D341Med (cell line): ENCODE measurements at places on chromosomes 4 and X.

- no peak for DNase-seq
Observed at GRCh38 chrX:41258871-41259270, 75.1 kb upstream of the DDX3X start.

GRCh38 chr4:32745351-32745750 is 2025.2 kb downstream of the PCDH7 start:
- no peak for DNase-seq

DNA sequence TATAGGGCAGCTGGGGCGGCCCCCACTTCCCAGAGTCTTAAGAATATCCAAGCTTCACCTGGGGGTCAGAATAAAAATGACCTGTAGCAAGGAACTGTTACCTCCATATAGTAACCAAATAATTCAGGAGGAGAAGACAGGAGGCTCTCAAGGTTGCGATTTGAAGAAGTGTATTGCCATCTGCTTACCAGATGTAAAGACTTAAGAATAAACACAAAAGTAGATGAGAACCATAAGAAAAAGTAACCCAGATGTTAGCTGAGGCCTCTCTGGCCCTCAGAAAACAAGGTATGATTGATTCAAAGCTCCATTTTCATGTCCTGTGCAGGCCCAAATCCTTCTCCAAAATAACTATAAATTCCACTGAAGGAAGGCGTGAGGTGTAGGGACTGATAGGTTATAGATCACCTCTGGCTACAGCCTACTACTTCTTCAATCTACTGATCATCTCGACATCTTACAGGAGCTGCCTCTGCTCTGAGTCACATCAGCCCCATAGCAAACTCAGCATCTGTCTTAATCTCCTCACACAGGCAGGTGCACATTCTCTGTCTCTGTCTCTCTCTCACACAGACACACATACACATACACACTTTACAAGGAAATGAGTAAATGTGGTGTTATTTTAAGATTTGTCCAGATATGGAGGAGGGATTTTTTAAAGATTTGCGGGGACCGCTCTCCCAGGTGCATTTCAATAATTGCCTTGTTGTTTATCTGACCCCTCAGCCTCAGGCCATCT is 193.9 kb upstream of the EDNRA start:
- DNase-seq: no peak

GRCh38 chr4:64384237-64385203 is 24.7 kb downstream of the TECRL start:
- DNase-seq: no peak

DNA sequence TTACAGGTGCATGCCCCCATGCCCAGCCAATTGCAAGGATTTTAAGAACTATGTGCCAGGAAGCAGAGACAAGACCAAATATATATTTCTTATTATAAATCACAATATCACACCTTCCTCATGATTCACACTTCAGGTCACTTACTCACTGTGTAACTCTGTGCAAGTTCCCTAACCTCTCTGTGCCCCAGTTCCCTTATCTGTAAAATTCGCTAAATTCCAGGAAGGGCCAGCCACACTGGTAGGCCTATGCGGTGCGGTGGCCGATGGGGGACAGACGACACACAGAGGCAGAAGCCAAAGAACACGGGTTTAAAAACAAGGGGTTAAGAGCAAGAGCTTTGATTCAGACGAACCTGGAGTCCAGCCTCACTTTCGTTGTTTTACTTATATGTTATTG is 2.8 kb downstream of the TRIM2 start:
- DNase-seq: no peak

DNA sequence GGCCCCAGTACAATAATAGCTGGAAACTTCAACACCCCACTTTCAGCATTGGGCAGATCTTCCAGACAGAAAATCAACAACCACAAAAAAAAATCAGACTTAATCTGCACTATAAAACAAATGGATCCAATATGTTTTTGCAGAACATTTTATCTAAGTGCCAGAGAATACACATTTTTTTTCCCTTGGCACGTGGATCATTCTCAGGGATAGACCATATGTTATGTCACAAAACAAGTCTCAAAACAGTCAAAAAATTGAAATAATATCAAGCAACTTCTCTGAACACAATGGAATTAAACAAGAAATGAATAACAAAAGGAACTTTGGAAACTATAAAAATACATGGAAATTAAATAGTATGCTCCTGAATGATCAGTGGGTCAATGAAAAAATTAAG is 576.3 kb downstream of the PCDH19 start:
- no peak for DNase-seq

DNA sequence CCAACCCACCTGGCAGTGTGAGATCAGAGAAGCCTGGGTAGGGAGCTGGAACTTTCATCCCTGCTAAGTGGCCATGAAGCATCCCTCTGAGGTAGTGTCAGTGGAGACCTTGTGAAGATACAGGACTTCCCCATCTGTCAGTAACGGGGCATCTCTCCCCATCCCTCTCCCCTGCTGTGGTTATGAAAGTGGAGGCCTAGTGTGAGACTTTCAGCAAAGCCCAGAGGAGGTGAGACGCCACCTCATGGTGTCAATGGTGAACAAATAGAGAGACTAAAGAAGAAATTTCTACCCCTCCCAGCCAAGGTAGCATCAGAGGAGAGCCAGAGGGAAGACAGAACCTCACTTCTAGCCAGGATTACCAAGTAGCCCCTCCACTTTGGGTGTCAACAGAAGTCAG is 150.2 kb downstream of the VEGFC start:
- no peak for DNase-seq

GRCh38 chr4:186191200-186192065 is at the start of gene CYP4V2:
CYP4V2 (plus strand) TSS chr4:186191567; CDS start chr4:186191824, 257 bp downstream.
- peak; percentile 90 for DNase-seq

DNA sequence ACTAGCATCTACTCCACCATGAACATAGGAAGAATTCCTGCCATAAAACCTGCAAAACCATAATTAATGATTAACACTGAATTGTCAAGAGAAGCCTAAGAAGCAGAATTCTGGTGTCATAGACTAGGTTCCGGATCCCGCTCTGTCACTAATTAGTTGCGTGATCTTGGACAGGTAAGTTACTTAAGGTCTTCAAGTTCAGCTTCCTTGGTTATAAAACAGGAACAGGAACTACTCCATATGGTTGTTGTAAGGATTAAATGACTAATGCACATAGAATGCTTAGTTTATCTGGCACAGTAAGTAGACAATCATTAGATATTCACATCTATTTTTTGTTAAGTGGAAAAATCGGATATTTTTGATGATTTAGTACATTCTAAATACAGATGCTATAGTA is 14.3 kb downstream of the G3BP2 start:
- no peak for DNase-seq

DNA sequence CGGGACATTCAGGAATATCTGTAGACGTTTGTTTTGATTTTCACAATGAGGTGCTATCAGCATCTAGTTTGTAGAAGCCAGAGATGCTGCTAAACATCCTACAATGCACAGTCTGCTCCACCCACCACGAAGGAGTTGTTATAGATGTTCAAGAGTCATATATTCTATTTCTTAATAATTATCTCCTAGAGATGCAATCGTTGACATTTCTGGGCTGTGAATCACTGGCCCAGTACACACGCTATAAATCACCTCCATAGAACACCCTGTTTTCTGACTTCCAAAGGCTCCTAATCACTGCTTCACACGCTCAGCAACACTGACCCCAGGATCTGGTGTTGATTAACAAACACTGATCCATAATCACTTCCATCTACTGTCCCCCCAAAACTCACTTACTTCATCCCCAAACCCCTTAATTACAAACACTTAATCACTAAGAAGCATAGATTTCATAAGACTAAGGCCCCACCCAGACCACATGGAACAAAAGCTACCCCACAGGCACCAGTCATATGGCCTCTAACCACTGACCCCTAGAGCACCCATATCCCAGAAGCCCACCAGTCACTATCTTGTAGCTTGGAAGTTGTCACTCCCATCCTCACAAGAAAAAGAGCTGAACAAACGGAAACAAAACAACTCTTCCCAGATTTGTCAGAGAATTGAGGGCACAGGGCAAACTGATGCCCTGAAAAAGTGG is 31.7 kb upstream of the ZNF41 start:
- DNase-seq: no peak

DNA sequence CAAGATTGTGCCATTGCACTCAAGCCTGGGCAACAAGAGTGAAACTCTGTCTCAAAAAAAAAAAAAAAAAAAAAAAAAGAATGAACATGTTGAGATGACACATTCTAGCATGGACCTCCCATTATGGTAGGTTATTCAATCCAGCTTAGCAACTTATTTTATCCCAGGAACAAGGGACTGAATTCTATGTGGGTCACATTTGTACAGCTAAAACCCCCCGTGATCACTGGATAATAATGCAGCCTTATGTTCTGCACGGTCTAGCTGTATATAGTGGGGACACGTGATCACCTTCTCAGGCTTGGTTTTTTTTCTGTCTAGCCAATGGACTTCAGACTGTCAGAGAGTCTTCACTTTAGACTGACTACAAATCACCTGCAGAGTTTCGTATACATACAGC is 115.2 kb upstream of the FRG1 start:
- DNase-seq: no peak

- no peak for DNase-seq
Observed at GRCh38 chrX:17174671-17175070, 200.3 kb upstream of the NHS start.

DNA sequence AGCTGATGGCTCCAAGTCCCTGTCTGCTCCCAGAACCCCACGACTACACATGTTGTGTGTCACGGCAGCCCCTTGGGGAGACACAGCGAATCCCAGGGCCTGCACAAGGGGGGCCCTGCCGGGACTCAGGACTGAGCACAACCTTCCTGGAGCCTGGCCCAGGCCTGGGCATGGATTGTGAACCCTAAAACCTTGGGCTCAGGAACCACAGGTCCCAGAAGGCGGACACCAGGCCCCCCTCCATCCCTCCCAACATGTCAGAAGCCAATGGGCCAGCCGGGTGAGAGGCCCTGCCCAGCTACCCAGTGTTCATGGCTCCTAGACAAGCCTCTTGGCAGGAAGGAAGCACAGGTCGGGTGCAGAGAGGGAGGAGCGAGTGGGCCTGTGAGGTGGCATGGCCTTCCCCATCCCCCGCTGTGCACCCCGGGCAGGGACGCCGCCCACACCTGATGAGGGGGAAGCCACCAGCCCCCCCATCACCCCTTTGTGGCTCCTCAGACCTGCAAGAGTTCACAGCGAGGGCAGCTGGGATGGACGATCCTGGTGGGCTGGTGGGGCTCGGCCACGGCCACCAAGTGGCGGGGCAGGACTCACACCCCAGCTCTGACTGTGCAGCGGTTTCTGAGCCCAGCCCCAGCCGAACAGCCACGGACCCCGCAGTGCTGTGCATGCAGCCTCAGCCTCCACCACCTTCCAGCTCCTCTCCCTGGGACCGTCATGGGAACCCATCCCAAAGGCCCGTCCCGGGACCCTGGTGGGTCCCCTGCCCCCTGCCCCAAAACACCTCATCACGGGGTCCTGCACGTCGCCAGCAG is 3.7 kb downstream of the PDE6B start:
- DNase-seq: peak; percentile 30

DNA sequence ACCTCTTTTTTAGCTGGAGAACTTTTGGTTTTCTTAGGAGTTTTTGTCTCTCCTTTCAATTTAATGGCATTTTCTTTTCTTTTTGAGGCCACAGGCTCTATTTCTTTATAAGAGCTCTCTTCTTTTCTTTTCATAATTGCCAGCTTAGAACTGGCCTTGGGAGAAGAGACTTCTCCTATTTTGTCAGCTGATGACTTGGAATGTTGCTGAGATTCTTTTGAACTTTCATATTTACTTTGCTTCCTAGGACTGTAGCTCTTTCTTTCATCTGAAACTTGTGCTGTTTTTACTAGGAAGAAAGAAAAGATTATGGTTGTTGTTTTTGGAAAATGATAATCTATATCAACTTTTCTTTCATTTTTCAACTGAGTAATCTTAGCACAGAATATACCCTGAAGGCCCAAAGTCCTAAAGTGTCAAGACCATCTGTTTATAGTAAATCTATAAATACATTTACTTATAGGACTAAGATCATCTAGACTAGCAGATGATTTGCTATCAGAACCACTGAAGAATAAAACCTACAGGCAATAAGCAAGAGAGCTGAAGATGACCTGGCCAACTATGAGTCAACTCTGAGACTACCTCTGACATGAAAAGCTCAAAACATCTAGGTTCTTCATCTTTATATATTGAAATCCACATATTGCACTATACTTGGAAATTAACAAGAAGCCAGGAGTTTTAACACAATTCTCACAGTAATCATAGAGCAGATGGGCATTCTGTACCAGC is 45.6 kb downstream of the RFC1 start:
- DNase-seq: no peak

- DNase-seq: no peak
Observed at GRCh38 chr4:138553001-138553845, 311.1 kb upstream of the SLC7A11 start.
